NT2/D1 (cell line): ENCODE measurements at places on chromosomes 16 and 17.
A peak's percentile ranks its signal among the peaks of the same experiment; 100 is the strongest.

DNA sequence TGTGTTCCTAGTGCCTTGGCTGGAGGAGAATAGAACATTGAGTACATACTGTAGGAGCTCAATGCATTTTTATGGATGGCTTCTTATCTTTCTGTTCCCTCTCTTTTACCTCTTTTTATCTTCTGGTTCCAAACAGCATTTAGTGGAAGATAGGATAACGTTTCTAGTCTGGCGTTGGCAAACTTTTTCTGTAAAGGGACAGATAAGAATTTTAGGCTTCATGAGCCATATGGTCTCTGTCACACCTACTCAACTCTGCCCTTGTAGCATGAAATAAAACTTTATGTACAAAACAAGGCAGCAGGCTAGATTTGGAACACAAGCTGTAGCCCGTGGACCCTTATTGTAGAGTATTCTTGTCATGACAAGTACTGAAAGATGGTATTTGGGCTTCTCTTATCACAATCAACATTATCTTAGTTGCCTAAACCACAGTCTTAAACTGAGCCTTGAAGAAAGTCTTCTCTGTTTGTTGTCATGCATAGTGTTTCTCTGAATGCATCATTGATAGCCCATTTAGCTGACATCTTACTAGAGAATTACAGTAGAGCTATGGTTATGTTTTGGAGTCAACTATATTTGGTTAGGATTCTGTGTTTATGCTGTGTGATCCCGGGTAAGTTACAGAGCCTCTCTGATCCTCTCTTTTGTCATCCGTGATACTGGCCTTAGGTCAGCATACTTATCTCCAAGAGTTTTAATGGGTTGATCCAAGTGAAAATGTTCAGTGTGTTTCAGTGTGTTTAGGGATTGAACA, 80.2 kb downstream of the HS3ST4 start:
- no peak for DNase-seq

DNA sequence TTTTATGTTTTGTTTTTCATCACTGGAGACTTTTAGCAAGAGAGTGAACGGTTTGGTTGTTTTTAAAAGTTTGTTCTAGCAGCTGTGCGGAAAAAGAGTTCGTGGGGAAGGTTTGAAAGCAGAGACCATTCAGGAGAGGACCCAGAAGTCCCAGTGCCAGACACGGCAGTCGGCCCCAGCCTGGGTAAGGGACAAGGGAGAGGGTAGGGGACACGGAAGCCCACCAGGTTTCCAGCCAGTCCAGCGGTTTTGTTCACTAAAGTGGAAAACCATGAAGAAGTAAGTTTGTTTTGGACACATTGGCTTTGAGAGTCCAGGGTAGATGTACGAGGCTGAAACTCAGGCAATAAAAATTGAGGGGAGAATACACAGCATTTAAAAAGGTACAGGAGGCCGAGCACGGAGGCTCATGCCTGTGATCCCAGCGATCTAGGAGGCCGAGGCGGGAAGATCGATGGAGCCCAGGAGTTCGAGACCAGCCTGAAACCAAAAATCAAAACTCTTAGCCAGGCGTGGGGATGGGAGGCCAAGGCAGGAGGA, 56.8 kb upstream of the RPH3AL start:
- no peak for DNase-seq

DNA sequence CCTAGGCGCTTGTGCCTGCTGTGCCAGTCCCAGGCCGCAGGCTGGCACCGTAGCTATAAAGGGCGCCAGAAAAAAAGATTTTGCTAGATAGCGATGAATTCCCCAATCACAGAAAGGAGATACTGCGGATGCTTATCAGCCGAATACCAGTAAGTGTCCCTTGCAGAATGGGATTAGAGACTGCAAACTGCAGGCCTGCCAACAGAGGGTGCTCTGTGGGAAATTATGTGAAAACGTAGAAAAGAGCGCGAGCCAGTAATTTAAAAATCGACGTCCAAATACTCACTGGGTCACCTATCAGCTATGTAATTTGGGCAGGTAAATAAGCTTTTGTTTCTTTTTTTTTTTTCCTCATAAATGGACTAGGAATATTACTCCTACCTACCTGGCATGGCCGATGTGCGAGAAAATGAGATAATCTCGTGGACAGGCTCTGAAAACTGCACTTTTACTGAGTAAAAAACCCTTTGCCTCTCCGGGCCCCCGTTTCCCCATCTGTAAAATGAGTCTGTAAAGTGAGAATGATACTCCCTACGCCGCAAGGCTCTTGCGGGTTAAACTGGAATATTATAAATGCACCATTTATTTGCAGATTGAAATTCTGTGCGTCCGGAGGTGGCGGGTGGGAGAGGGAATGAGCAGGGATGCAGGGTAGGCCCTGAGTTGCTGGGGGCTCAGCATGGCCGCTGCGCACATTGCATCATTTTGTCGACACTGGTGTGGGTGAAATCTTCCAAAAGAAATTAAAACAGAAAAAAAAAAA, 1.2 kb upstream of the COG1 start:
- DNase-seq = peak; percentile 28

GRCh38 chr16:69477546-69477945, 53.1 kb downstream of the CYB5B start:
- no peak for DNase-seq

- peak; percentile 84 for DNase-seq
These were observed 16.4 kb upstream of the MARCHF10 start for GRCh38 chr17:62824290-62825131.

- DNase-seq = peak; percentile 80
These were observed 3.0 kb downstream of the ALDH3A1 start for GRCh38 chr17:19744922-19745757.

DNA sequence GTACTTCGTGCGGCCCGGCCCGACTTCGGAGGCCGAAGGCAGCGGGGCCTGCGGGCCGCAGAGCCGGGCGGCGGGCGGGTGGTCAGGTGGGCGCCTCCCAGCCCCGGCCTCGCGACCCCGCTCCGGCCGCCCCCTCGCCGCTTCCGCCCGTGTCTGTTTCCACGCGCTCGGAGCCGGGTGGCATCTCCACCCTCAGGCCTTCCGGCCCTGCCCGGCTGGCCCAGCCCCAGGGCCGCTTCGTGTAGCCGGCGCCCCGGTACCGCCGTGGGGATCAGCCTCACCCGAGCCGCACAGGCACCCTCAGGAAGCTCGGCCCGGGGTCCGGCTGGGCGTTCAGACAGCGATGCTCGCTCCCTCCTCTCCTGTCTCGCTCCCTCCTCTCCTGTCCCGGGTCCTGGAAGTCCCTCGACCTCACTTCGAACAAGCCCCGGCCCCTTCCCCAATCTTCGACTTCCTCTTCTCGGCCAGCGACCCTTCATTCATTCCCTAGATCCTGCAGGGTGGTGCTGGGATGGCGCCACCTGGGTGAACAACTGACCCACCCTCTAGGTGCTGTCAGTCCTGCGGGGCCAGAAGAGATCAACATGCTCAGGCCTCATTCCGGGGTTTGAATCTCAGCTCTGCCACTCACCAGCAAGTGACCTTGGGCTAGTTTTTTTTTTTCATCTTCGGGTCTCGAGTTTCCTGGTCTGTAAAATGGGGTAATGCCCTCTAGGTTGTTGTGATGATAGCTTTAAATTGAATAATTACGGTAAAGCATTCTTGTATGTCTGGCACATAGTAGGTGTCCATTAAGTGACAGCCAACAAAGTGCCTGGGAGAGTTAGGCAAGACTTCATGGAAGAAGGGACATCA, 610 bp downstream of the VPS4A start:
- DNase-seq = no peak

GRCh38 chr16:7888411-7888810, 555.8 kb downstream of the RBFOX1 start:
- DNase-seq = no peak

DNA sequence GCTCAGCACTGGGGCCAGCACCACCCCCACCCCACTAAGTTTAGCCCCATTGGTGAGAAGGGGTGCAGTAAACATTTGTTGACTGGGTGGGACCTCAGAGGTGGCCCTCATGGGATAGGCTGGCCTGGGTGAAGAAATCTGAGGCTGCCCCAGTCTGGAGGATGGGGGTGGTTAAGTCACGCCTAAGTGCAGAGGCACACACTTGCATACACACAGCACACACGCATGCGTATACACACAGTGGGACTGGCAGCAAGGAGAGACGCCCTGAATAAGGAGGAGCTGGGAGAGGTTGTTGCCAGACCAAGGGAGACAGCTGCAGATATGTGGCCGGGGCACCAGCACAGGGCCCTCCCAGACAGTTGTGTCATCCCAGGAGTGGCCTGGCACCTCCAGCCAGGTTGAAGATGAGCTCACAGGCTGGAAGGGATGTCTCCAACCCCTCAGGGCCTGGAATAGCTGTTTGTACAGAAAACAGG, 3.0 kb upstream of the BCAR1 start:
- DNase-seq = no peak

DNA sequence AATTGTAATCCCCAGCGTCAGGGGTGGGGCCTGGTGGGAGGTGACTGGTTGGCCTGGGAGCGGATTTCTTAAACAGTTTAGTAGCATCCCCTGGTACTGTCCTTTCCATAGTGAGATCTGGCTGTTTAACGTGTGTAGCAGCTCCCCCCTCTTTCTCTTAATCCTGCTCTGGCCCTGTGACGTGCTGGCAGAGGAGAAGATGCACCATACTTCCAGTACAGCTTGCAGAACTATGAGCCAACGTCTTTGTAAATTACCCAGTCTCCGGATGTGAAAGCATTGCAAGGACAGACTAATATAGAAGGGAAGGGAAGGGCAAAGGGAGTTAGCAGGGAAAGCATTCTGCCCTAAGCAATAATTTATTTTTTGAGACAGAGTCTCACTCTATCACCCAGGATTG, 83.9 kb downstream of the RMI2 start:
- no peak for DNase-seq

DNA sequence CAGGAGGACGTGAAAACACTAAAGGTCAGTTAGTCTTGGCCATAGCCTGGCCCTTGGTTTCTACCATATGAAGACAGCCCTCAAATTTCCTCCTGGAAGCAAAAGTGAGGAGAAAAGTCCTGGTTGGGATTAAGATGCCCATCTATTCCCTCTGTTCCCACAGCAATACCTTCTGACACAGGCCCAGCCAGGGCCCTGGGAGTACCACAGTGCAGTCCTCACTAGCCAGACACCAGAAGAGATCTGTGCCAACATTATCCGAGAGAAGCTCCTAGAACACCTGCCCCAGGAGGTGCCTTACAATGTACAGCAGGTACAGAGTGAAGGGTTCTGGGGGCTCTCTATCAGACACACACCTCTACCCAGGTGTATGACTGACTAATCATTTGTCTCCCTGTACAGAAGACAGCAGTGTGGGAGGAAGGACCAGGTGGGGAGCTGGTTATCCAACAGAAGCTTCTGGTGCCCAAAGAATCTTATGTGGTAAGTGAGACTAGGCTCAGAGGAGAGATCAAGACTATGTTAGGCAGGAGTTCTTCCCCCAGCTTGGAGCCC, 4.1 kb downstream of the ERAL1 start:
- DNase-seq = no peak

GRCh38 chr17:35889818-35890773, 9.9 kb upstream of the CCL5 start:
- DNase-seq = no peak

DNA sequence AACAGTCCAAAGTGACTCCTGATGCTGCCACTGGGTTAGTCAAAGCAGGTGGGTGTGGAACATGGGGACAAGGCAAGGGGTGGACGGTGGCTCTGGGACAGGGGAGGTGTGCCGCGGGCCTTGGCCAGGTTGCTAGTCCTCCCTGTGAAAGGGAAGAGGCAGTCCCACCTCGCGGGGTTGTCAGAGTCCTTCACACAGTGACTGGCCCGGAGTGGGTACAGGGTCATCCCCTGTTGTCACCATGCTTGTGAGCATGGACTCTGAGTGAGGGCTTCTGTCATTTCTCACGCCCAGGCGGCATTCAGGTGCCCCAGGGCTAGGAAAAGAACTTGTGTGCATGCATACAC, 3.1 kb upstream of the ZNF469 start:
- no peak for DNase-seq

GRCh38 chr16:80656161-80656560, 115.4 kb downstream of the DYNLRB2 start:
- no peak for DNase-seq

DNA sequence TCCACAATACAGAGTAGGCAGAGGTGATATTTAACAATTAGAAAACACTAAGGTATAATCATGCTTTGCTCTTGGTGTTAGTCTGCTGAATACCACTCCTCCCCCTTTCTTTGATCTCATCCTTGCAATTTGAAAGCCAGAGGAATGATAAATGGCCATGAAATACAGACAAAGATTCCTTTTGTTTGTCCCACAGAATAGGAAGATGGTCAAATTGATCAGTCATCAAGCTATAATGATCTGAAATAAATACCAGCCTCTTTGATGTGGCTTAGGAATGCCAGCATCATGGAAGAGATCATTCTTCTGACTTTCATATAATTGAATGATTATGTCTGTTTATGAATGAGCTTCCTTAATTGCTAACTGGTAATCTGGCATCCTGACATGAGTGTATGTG, 1541.7 kb upstream of the CDH8 start:
- no peak for DNase-seq

DNA sequence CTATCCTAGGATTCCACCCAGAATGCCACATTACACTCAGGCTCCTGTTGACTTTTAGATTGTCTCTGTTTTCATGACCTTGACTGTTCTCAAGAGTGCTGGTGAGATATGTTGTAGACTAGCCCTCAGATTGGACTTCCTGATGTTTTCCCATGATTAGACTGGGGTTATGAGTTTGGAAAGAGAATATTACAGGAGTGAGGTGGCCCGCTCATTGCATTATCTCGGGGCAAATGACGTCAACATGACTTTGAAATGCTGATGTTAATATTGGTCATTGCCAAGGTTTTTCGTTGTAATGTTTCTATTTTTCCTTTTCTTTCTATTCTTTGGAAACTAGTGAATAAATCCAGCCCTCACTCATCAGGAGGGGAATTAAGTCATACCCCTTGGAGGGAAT, 355.7 kb upstream of the MON1B start:
- DNase-seq = no peak

- no peak for DNase-seq
These were observed 55.5 kb upstream of the NACA2 start for GRCh38 chr17:61646482-61646881.

- no peak for DNase-seq
These were observed 26.1 kb downstream of the QPRT start for GRCh38 chr16:29705030-29705429.

DNA sequence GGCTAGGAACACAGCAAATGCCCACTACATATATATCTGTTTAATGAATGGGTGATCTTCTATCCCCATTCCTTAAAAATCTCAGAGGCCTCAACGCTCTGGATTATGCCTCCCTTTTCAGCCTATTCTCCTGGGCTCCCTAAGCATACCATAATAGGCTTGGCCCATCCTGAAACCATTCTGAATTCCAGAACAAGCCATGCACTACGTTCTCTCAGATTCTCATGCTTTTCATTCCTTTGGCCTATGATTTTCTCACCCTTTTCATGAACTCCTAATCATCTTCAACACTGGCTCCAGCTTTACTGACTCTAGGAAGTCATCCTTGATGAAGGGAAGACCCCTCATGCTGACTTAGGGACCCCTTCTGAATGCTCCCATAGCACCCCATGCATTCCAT, 71.1 kb downstream of the RPGRIP1L start:
- DNase-seq = no peak

- DNase-seq = no peak
These were observed 114.9 kb downstream of the PRKCA start for GRCh38 chr17:66417300-66417719.

- DNase-seq = no peak
These were observed 154.4 kb upstream of the FOXF1 start for GRCh38 chr16:86355951-86356350.
